ENCODE measurements at places on chromosomes 16 and 17. TPM values are rescaled to one million over a fixed set of nuclear protein-coding genes. Genes with fewer than 3 reads are reported as not detected.

- no peak for DNase-seq
Observed at GRCh38 chr17:41987642-41988041, 21.0 kb downstream of the CNP start.

GRCh38 chr16:19755268-19755667, 37.2 kb downstream of the IQCK start:
- DNase-seq: no peak

GRCh38 chr16:52446080-52446479, 100.9 kb downstream of the TOX3 start:
- DNase-seq: peak; percentile 49

- no peak for DNase-seq
Observed at GRCh38 chr17:36545077-36545464, 352 bp downstream of the GGNBP2 start.

GRCh38 chr16:4349332-4349731, 1.8 kb downstream of the PAM16 start:
- no peak for DNase-seq

DNA sequence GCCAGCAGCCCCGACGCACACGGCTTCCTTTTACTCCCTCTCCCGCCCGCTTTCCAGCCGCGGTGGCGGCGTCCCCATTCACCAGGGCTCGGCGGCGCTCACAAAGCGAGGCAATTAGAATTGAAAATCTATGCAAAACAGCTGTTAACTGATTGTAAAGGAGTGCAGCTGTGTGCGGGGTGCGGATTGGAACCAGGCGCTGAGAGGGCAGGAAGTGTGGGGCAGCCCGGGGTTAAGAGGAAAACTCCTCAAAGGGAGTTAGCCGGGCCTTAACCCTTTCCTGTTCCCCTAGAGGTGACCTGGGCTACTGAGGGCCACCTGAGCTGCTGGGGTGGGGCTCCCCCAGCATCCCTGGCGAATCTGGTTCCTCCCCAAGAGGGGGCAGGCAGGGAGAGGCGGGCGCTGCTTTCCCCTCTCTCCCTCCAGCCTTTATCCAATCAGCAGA, 5.8 kb upstream of the GSE1 start:
- peak; percentile 16 for DNase-seq

GRCh38 chr17:49407981-49408501, 6.6 kb downstream of the PHB1 start:
- peak; percentile 50 for DNase-seq

GRCh38 chr17:38605841-38606645, at the start of gene SRCIN1:
TSS of gene SRCIN1 (minus strand) at chr17:38605952. CDS start at chr17:38605705, 247 bp downstream.
- DNase-seq: no peak

- peak; percentile 37 for DNase-seq
Observed at GRCh38 chr16:85231959-85232358, 119.7 kb upstream of the CIBAR2 start.

GRCh38 chr16:15427648-15428239, 6.6 kb upstream of the BMERB1 start:
- DNase-seq: peak; percentile 89

The NPIPB8 gene
- 1.7 TPM for total RNA-seq

The CSNK1D gene
- 40.5 TPM for total RNA-seq

The COA3 gene
- 41.6 TPM for total RNA-seq

The SLC12A3 gene
- not detected for total RNA-seq

The SOX15 gene
- 7.8 TPM for total RNA-seq
